ENCODE measurements at places on chromosomes 7 and 10.

- no peak for DNase-seq
These were observed 47.2 kb upstream of the WDR11 start for GRCh38 chr10:120803972-120804371.

DNA sequence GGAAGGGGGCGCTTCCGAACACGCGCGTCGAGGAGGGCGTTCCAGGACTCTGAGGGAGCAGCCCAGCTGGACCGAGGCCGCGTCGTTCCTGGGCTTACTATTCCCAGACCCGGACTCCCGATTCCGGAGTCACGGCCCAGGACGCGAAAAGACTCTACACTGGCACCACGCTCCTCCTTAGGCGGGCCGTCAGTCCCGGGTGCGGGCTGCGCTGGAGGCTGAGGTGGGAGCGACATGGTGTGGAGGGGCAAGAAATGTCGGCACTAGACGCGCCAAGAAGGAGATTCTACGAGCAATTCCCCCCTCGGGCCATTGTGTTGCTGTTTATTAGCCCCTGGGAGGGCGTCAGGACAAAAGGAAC lies 584 bp upstream of the RUNDC3B start:
- no peak for DNase-seq

GRCh38 chr7:14739168-14739840 lies 163.2 kb downstream of the DGKB start:
- DNase-seq: no peak

GRCh38 chr10:62769574-62770242 lies 34.8 kb upstream of the ADO start:
- no peak for DNase-seq

DNA sequence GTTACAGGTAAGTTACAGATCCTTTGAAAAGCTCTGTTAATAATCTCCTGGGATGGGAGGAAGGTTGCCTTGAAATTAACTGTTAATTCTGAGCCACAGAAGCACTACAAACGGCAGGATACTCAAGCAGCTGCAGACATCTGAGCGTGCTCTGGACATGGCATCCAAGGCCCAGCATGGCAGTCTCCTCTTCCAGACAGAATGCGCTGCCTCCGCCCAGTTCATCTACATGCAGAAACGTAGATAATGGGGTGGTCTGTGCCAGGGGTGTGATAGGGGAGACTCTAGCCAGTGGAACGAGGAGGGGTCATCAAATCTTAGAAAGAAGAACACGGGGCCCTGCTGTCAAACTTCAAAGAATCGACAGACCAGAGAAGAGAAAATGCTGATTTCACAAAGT lies 13.8 kb downstream of the VIPR2 start:
- no peak for DNase-seq

DNA sequence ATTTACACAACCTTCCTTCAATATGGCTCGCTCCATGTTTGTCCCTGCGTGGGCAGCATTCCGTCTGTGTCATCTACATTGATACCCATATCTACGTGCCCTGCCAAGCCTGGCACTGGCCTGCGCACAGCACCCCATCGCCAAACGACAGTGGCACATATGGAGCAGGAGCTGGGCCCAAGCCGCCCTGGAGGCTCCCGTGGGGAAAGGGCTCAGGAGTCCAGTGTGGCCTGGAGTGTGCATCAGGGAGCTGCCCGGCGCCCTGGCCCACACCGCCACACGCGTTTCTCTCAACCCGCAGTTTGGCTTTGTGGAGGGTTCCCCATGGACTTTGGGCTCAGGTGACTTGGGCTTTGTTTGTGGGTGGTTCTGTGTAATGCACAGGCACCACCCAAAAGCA lies 273.2 kb downstream of the PTPRN2 start:
- DNase-seq: no peak

- no peak for DNase-seq
These were observed 66.6 kb upstream of the CAMK2B start for GRCh38 chr7:44391746-44392617.

- no peak for DNase-seq
These were observed 116.3 kb downstream of the ABLIM1 start for GRCh38 chr10:114541797-114542160.

- DNase-seq: no peak
These were observed 50.5 kb upstream of the YAE1 start for GRCh38 chr7:39515534-39516228.

- no peak for DNase-seq
These were observed 135.2 kb downstream of the CUX1 start for GRCh38 chr7:101952355-101953247.

GRCh38 chr10:72238392-72239175 lies 22.5 kb upstream of the ASCC1 start:
- DNase-seq: no peak

DNA sequence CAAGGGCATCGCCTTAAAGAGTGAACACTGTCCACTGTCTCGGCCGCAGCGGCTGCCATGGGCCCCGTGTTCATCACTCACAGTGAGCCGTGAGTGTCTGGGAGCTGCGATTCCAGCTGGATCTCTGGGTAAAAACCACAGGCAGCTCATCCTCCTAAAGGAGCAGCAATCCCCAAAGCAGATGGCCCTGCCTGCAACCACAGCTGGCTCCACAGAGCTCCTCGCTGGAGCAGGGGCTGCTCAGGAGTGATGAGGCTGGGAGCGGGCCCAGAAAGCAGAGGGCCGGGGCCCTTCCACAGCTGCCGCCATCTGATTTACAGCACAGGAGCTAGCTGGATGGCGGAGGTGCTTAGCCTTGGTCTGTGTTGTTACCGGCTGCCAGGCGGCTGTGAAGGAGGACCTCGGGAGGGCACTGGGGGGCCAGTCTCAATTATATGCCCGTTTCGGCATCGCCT lies 6.6 kb upstream of the TMEM184A start:
- DNase-seq: no peak
